ENCODE measurements at places on chromosomes 6 and 20.

DNA sequence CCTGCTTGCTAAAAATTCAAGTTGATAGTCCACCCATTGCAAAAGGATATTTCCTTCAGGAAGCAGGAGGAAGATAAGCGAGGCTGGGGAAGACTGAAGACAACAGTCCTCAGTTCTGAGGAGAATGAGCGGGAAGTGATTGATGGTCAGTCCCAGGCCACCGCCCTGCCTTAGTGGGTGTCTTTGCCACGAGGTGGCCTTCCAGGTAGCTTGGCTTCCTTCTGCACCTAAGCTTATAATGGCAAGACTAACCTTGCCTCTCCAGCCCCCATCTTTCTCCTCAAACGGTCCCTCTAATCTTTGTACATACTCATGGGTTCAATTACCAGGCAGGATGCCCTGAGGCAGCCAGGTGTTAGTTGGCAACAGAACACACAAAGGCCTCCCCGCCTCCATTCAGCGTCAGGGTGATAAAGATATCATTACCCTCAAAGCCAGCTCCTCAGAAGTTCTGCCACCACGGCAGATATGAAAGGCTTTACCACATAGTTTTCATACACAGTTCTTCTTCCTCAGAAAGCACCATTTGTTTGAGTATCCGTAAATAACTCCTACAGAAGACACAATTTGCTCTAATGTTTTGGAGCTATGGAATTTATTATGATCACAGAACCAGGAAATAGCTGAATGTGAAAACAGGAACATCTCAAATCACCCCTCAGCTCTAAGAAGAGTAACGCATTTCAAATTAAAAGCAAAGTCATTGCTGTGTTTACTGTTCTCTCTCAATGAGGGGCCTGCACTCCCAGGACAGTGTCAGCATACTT, 249.4 kb downstream of the ATXN1 start:
- no peak for DNase-seq

DNA sequence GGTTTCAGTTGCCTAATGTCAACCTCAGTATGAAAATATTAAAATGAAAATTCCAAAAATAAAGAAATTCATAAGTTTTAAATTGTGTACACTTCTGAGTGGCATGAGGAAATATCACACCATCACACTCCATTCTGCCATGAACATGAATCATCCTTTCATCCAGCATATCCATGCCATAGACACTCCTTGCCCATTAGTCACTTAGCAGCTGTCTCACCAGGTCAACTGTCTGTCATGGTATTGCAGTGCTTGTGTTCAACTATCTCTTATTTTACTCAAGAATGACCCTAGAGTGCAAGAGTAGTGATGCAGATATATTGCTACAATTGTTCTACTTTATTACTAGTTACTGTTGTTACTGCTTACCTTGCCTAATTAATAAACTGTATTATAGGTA, 712.4 kb downstream of the EPHA7 start:
- DNase-seq, result no peak

DNA sequence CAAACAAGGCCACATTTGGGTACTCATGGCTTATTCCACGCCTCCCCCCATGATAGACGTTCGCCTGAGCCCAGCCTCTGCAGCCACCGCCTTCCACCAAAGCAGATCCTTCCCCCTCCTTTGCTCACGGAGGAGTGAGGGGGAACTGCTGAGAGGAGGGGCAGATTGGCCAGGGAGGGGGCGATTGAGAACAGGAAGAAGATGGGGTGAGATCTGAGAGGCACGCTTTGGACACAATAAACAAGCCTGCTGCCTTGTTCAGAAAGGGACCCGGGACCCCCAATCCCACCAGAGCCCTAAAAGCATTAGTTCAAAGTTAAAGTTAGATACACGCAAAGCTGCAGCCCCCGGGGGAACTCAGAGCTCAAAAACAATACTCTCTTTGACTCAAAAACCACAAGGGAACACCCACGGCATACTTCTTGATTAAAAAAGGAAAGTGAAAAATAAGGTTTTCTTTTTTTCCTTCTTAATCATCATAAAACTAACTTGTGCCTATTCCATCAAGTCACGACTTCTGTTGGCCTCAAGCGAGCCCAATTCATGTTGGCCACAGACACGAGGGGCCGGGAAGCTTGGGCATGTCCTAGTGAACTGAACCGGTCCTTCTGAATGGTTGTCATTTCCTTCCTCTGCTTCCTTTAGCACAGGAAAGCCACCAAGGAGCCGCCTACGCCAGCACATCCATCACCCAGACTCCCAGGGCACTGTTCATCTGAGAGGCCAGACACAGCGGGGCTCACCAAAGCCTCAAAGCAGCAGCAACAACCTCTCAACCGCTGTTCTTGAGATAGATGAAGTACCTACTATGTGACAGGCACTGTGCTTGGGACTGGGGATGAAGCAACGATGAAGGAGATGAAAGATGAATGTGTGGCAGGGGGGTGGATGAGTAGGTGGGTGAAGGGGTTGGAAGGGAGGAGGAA, 44.7 kb downstream of the NFATC2 start:
- peak; percentile 26 for DNase-seq

GRCh38 chr6:105771313-105771970, 314.7 kb upstream of the PRDM1 start:
- DNase-seq, result peak; percentile 20

Data from fibroblast of the aortic adventitia (primary cell).